Activated naive CD8-positive, alpha-beta T cell treated with anti-CD3 and anti-CD28 coated beads, Interleukin-2, amount 50 U/mL, for 24 hours (primary cell): ENCODE measurements at places on chromosomes 3 and 15.

GRCh38 chr15:66729331-66729951 is 27.4 kb downstream of the SMAD6 start:
- DNase-seq = no peak
- H3K4me3 ChIP-seq = no peak overlapping the region
- no peaks in the 10 kb centered on the region for H3K36me3 ChIP-seq

DNA sequence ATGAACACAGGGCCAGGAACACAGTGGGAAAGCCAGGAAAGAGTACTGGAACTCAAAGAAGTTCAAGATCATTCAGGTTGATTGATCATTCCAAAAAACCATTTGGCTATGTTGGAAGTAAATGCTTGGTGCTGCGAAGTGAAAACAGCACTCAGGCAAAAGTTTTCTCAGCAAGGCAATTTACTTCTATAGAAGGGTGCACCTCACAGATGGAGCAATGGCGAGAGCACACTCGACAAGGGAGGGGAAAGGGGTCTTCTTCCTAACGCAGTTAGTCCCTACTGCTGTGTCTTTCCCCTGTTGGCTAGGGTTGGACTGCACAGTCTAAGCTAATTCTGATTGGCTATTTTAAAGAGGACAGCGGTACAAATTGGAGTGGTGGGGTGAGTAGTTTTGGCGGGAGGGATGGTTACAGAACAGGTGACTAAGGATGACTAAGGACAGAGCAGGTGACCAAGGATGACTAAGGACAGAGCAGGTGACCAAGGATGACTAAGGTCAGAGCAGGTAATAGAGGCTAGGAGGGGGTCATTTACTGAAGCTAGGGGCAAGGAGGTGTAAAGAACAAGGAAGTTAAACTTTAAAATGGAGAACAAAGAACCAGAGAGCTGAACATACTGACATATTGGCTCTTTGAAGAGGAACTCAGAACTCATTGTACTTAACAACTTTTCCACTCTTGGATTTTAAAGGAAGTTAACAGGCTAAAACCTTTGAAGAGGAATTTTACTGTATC is 43.3 kb downstream of the HOMER2 start:
- peaks cover 8% of the 10 kb centered on the region for H3K36me3 ChIP-seq
- peaks cover 2% of the 10 kb centered on the region for H3K27me3 ChIP-seq
- no peak for DNase-seq
- no peak overlapping the region for H3K4me3 ChIP-seq
- H3K4me1 ChIP-seq = peaks cover 2% of the 10 kb centered on the region

DNA sequence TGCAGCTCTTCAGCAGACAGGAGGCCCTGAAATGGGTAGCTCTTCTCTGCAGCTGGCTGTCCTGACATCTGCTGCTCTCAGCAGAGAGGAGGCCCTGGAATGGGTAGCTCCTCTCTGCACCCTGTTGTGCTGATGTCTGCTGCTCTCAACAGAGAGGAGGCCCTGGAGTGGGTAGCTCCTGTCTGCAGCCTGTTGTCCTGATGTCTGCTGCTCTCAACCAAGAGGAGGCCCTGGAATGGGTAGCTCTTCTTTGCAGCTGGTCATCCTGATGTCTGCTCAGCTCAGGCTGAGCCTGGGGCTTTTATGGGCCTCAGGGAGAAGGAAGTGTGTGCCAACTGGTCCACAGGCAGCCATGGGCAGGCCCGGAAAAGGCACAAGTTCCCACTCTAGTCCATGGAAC is 66.6 kb downstream of the PIK3CB start:
- H3K36me3 ChIP-seq = peaks cover 24% of the 10 kb centered on the region
- H3K27me3 ChIP-seq = no peaks in the 10 kb centered on the region
- no peak overlapping the region for H3K4me3 ChIP-seq
- peaks cover 12% of the 10 kb centered on the region for H3K4me1 ChIP-seq

DNA sequence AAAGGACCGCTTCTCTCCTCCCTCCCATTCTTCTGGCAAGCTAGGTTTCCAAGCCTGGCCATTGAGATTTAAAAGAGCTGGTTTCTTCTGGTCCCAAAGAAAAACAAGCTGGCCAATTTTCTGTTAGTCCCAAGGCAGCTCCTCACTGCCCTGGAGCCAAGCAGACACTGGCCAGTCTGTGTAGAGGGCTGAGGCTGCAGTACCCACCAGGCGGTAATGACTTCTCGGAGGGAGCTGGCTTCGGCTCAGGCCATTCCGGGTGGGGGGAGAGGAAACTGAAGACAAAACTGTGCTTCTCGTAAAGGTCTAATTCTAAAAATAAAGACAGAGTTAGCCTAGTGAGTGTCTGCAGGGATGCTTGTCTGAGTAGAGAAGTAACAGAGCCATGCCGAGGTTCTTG is 78.5 kb upstream of the SMAD3 start:
- H3K4me1 ChIP-seq = no peaks in the 10 kb centered on the region
- H3K27me3 ChIP-seq = peaks cover 19% of the 10 kb centered on the region
- no peak for DNase-seq
- H3K27ac ChIP-seq = no peak overlapping the region

GRCh38 chr3:159726231-159726964 is 262.2 kb upstream of the IL12A start:
- no peak for DNase-seq
- H3K4me1 ChIP-seq = no peaks in the 10 kb centered on the region
- H3K27me3 ChIP-seq = no peaks in the 10 kb centered on the region
- no peak overlapping the region for H3K4me3 ChIP-seq

DNA sequence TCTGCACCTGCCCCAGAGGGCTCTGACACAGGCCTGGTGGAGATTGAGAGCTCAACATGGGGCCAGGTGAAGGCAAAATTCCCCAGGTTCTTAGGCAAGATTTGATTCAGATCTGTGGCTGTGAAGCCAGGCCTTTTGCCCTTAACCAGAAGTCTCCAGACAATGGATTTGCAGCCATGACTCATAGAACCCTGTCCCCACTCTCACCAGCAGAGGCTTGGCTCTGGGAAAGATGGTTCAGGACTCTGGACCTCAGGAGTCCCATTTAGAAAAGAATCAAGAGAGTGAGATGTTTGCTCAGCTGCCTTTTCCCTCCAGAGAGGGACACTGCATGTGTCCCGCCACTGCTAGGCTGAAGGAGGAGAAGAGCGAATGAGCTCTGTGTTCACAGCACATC is 361.4 kb upstream of the ICE2 start:
- H3K27me3 ChIP-seq = peaks cover 5% of the 10 kb centered on the region
- peaks cover 76% of the 10 kb centered on the region for H3K4me1 ChIP-seq
- H3K4me3 ChIP-seq = peak overlapping the region; percentile 60
- no peaks in the 10 kb centered on the region for H3K36me3 ChIP-seq

DNA sequence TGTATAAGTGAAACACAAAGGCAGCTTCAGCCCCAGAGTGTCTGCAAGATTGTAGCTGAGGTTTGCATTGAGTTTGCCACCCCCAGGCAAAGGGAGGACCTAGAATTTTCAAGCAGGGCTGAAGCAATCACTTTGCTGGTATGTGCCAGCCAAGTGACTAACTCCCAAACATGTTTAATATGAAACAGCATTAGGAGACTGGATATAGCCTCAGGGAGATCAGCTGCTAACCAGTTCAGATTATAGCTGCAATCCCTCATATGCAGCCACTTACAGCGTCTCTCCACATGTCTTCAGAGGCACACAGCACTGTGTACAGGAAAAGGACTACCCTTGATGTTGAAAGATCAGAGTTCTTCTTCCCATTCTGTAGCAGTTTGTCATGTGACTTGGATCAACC is 38.4 kb upstream of the PPP2R3A start:
- no peaks in the 10 kb centered on the region for H3K36me3 ChIP-seq
- H3K27ac ChIP-seq = no peak overlapping the region
- H3K4me1 ChIP-seq = no peaks in the 10 kb centered on the region
- no peak overlapping the region for H3K4me3 ChIP-seq

GRCh38 chr3:28915741-28916500 is 364.9 kb upstream of the RBMS3 start:
- peaks cover 18% of the 10 kb centered on the region for H3K4me1 ChIP-seq
- no peak overlapping the region for H3K4me3 ChIP-seq
- DNase-seq = peak; percentile 6
- H3K27ac ChIP-seq = no peak overlapping the region

DNA sequence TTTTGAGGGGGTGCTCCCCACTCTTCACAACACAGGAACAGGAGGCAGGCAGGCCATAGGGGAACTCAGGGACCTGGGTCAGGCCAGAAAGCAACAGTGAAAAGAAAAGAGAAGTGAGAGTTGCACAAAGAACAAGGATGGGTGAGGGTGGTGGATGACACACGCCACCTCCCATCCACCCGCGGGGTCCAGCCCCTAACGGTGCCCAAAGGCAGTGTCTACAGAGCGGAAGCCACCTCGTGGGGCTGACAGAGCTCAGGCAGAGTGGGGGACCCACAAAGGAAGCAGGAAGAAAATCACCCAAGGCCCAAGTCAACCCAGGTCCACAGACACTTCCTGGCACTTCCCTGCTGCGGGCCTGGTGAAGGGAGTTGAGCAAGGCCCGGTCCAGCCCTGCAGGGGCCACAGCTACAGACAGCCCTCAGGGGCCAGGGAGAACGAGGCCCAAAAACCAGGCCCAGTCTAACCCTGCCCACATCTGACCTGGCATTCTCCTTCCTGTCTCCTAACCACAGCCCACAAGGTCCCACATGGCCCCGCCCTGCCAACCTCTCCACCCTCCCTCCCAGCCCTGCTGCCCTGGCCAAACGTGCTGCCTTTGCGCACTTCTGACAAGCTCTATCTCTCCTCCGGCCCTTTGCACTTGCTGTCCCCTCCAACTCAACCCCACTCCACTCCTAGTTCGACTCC is 5.9 kb downstream of the NUP210 start:
- peaks cover 61% of the 10 kb centered on the region for H3K4me1 ChIP-seq
- H3K36me3 ChIP-seq = peaks cover 50% of the 10 kb centered on the region
- peak; percentile 77 for DNase-seq
- no peaks in the 10 kb centered on the region for H3K27me3 ChIP-seq
- peak overlapping the region; percentile 93 for H3K4me3 ChIP-seq

DNA sequence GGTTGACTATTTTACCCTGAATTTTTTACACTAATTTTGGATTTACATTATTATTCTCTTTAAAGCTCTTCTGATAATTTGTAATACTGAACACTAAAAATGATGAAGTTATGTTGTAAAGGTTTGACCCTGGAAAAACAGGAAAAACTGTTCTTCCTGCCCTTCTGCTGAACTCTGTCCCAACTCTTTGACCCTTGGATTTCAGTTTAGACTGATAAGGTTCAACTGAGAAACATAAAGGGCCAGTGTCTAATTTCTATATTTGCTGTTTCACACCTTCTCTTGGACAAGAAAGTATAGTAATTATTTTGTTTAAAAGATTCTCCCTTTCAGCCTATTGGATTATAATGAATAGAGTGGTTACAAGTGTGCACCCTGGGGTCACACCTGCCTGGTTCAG is 12.8 kb upstream of the TMOD3 start:
- H3K4me3 ChIP-seq = no peak overlapping the region
- no peaks in the 10 kb centered on the region for H3K4me1 ChIP-seq
- no peaks in the 10 kb centered on the region for H3K27me3 ChIP-seq
- H3K27ac ChIP-seq = no peak overlapping the region
- peaks cover 8% of the 10 kb centered on the region for H3K36me3 ChIP-seq
- no peak for DNase-seq

GRCh38 chr15:67520321-67521028 is 456 bp upstream of the C15orf61 start:
- peak overlapping the region; percentile 96 for H3K4me3 ChIP-seq
- no peaks in the 10 kb centered on the region for H3K27me3 ChIP-seq
- peaks cover 27% of the 10 kb centered on the region for H3K4me1 ChIP-seq
- peak overlapping the region; percentile 88 for H3K27ac ChIP-seq
- peaks cover 5% of the 10 kb centered on the region for H3K36me3 ChIP-seq
- DNase-seq = no peak

DNA sequence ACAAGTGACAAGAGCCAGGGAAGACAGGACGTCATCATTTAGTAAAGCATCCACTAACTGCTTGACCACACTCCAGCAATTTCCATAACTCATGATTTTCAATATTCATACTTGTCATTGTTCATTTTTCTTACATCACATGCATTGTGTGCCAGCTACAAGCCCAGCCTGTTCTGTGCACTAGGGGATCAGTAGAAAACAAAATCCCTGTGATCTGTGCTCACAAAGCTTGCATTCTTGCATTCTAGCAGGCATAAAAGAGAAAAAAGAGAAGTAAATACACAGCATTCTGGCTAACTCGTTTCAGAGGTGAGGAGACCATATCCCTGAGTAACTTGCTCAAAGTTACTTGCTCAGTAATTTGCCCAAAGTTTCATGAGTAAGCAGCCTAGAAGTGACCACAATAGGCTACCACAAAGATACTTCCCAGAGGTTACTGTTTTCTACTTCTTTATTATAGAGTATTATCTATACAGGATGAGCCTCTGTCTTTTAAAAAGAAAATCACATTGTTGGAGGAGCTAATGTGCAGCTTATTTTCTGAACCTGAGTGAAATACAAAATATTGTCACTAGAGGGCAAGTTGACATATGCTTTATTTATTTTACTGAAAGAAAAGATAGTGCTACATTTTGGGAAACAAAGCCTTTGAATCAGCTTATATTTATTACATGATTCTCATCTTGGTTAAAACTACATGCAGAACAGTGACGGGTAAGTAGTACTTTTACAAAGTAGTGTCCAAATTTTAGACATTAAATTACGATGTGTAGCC is 701.4 kb upstream of the LMCD1 start:
- no peak overlapping the region for H3K27ac ChIP-seq
- H3K27me3 ChIP-seq = no peaks in the 10 kb centered on the region
- DNase-seq = no peak
- no peaks in the 10 kb centered on the region for H3K36me3 ChIP-seq
- H3K4me3 ChIP-seq = no peak overlapping the region

DNA sequence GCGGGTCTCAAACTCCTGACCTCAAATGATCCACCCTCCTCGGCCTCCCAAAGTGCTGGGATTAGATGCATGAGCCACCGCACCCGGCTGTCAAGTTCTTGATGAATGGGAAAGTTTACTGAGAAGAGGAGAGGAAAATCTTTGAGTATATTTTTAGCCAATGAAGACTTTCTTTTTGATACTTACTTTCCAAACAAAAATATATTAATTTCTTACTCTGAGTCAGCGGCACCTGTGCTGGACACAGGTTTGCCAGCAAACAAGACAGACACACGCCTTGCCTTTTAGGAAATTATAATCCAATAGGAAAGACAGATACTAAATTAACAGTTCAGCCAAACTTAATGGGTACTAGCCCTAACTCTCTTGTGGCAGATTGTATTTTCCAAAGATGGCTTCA is 166.6 kb downstream of the SHQ1 start:
- no peaks in the 10 kb centered on the region for H3K27me3 ChIP-seq
- peaks cover 14% of the 10 kb centered on the region for H3K4me1 ChIP-seq
- H3K36me3 ChIP-seq = no peaks in the 10 kb centered on the region
- no peak for DNase-seq

DNA sequence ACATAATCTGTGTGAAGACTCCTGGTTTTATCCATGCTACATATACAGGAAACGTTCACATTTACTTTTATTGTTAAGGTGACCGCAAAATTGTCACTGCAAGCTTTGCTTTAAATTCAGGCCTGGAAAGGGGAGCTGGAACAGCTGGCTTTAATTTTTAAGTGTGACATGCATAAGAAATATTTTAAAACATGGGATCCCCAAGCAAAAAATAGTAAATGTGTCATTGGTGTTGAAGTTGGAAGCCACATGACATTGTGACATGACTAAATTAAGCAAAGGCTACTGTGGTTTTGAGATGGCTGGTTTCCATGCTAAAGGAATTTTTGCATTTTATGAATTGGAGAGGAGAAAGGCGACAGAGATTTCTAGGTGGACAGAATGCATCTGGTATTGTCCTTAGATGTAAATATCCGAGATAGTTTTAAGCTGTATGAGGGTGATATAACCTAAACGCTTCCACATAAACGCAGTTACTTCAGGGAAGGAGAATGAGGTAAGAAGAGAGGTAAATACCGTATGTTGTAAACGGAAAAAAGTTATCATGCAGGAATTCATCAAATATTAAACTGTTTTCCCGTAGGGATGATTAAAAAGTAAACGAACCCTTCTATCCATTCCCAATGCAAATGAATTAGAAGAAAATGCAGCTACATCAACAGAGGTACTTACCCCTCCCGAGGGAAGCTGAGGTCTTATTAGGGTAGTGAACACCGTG is 927 bp upstream of the FYTTD1 start:
- H3K27me3 ChIP-seq = no peaks in the 10 kb centered on the region
- no peak for DNase-seq
- H3K4me3 ChIP-seq = peak overlapping the region; percentile 86
- peaks cover 35% of the 10 kb centered on the region for H3K4me1 ChIP-seq
- H3K36me3 ChIP-seq = no peaks in the 10 kb centered on the region
